ENCODE measurements at places on chromosomes 1 and 21. TPM values are rescaled to one million over a fixed set of nuclear protein-coding genes. Genes with fewer than 3 reads are reported as not detected.

DNA sequence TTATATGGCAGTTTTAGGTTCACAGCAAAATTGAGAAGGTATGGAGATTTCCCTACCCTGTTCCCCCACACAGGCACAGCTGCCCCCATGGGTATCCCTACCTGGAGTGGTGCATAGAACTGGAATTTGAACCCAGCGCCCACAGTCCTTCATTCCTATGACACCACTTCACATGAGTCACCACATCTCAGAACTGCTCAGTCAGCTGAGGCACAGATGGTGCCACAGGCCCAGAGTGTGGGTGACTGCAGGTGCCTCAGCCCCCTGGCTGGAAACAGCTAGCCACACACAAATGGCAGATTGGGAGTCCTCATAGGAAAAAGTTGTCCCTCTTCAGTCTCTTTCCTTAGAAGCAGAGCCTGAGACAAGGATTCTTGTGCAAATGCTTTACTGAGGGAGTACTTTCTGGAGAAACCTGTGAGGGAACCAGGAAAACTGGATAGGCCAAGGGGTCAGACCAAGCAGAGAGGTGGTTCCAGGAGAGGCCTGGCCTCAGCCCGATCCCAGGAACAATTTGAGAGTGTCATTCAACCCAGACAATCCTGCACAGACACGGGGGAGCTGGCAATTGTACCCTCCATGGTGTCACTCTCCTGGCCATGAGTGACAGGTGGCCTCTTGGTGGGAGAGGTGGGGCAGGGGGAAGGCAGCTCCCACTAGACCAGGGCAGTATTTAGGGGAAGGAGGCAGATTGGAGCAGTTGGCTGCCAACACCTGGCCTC is 6.9 kb downstream of the PLA2G2D start:
- no peak for DNase-seq

- peak; percentile 68 for DNase-seq
Observed at GRCh38 chr1:208107425-208108212, 136.6 kb downstream of the PLXNA2 start.

- DNase-seq = no peak
Observed at GRCh38 chr21:25428537-25428936, 178.7 kb downstream of the MRPL39 start.

DNA sequence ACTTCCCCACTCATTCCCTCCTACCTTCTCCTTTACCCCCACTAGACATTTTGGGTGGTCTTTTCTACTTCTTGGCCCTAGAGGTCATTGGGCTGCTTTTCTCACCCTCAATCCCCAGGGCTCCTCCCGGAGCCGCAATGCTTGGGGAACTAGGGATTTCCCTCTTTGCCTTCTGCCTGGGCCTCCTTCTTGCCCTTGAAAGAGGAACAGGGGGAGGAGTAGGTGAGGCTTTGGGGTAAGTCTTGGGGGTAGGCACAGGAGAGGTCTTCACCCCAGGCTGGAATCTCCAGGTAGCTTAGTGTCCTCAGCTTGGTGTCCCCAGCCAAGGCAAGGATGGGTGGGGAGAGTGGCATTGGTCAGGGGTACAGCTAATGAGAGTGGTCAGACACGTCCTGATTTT is 56.2 kb upstream of the EPS8L3 start:
- peak; percentile 14 for DNase-seq

GRCh38 chr1:95179205-95179986 is 54.6 kb upstream of the RWDD3 start:
- no peak for DNase-seq

- DNase-seq = no peak
Observed at GRCh38 chr21:46247699-46248421, 19.3 kb upstream of the LSS start.

AUNIP gene
- 0.23 TPM for polyA plus RNA-seq

- DNase-seq = no peak
Observed at GRCh38 chr1:57133686-57134085, 167.9 kb upstream of the C8B start.

DNA sequence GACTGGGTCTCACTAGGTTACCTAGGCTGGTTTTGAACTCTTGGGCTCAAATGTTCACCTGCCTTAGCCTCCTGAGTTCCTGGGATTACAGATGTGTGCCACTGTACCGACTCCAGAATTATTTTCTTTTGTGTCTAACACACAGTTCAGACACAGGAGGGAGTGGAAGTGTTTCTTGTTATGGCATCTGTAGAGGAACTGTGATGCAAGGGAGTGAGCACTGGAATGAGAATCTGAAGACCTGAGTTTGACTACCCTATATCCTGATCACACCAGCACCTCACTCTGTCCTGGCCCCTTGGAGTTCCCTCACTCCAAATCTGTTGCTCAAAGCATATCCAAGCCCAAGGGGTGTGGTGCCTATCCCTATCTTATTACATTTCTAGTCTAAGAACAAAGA is 15.2 kb downstream of the OPTC start:
- no peak for DNase-seq

- no peak for DNase-seq
Observed at GRCh38 chr1:95040032-95040525, 32.7 kb downstream of the ALG14 start.

EPHA10 gene
- polyA plus RNA-seq = 0.02 TPM

DNA sequence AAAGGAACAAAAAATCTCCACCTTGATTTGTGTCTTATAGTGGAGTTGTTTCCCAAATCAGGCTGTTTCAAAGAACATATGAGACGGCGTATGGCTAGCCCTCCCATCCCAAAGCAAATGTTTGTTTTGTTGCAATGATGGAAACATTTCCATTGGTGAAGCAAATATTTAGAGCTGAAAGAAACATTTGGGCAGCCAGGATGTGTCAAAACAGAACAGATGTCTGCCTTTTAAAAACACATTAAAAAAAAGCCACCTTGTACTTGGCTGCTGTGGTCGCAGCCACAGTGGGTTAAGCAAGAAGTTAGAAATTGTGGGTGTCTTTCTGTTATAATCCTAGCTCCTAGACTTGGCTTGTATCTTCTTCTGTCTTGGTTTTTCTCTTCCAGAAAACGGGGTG is 116.3 kb downstream of the PEX14 start:
- no peak for DNase-seq

SLC1A7 gene
- polyA plus RNA-seq = 0.28 TPM

Data from ovary (tissue), 10 donors.